CD4-positive, alpha-beta T cell treated with Interleukin-12 subunit alpha and Interleukin-12 subunit beta, for 1 hour (primary cell): ENCODE measurements at places on chromosomes 1 and 21.

DNA sequence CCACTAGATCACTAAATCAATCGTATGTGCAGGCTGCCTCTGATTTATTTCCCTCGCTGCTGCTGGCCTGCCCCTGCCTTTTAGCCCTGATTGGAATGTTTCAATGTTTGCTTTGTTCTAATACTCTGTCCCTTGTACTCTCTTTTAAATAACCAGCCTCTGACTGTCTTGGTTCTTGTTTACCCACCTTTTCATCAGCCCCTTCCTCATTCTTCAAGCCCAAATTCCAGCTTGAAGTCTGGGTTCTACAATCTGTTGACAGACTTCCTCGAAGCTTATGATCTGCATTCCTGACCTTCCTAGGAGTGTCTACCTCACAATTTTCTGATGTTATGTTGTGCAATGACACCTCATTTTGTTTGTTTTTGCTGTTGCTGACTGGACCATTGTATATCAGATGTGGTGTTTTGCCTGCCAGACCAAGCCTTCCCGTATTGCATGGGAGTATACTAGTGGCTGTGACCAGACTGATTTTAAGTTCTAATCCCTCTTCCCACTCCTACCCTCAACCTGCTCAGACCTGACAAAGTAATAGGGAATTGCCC is 46.6 kb upstream of the APOBEC4 start:
- no peak for DNase-seq

DNA sequence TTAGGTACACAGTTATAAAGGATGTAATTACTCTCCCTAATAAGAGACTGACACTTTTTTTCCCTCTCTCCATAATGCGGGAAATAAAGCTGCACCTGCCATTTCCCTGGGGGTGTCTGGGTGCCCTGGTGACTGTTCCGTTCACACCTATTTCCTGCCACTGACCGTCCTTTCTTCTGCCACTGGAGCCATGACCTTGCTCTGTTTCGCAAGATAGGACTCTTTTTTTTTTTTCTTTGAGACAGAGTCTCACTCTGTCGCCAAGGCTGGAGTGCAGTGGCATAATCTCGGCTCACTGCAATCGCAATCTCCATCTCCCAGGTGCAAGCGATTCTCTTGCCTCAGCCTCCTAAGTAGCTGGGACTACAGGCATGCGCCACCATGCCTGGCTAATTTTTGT is 66.1 kb upstream of the SERBP1 start:
- DNase-seq, result no peak

DNA sequence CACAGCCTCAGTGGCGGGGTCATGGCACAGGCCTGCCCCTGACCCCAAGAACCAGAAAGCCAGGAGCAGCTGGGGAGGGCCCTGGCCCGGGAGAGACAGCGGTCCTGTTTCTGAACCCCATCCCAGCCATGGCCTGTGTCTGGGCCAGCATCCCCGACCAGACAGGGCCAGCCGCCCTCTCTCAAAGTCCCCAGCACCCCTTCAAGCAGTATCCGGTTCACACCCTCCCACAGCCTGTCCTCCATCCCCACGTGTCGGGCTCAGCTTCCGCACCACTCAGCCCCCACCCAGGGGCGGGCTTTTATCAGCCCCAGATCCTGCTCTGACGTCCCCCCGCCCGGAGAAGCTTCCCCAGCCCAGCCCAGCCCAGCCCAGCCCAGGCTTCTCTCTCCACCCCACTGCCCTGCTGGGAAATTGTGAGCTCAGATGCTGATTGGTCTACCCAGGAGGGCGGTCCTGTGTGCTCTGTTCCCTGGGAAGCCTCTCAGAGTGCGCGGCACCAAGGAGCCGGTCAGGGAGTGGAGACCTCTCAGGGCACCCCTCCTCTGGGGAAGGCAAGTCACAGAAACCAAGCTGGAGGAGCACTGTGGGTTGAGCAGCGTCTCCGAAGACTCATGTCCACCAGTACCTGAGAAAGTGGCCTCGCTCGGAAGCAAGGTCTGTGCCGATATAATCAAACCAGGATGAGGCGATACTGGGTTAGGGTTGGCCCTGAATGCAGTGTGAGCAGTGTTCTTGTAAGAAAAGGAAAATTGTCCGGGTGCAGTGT is 4.7 kb upstream of the FAAP20 start:
- DNase-seq, result peak; percentile 91

DNA sequence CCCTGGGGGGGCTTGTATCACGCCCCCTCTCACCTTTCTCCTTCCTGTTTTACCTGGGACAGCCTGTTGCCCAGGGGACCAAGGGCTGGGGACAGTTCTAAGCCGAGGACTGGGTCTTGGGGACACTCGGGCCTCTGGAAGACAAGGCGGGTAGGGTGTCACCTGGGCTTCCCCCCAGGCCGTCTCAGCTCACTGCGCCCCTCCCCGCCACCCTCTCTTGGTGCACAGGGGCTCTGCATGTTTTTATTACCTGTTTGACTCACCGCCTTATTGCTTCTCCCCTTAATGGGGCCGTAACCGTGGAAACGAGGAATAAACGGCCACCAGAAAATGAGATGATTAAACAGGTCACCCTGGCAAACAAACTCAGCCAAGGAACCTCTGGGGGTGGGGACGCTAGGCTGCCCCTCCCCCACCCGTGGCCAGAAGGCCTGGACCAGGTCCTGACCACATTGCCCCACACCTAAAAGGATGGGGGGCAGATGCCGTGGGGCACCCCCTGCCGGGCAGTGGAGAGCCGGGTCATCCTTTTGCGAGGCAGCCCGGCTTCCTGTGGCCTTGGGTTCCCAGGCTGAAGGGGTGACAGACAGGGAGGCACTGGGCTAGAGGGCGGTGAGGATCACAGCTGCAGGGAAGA is 109.9 kb downstream of the CASZ1 start:
- no peak for DNase-seq

DNA sequence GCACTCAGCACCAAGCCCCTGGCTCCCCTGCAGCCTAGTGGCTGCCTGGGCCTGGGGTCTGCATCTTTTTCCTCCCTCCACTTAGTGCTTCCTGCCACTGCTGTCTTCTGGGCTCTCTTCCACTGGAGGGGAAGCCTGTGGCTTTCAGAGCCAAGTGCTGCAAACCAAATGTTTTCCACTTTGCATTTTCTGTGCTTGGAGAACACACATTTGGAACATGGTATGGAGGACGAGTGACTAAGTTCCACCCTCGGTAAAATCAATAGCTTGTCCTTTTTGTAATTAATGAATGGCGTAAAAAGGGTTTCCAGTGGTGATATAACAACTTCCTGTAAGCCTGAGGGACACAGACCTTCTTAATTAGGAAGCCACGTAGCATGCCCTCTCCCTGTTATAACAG is 10.1 kb upstream of the GPR153 start:
- no peak for DNase-seq

- no peak for DNase-seq
Observed at GRCh38 chr1:201143726-201144635, 10.3 kb downstream of the TMEM9 start.

GRCh38 chr1:243837907-243838535 is 12.0 kb downstream of the AKT3 start:
- DNase-seq, result peak; percentile 54

GRCh38 chr1:235648954-235649367 is 623 bp downstream of the GNG4 start:
- DNase-seq, result peak; percentile 58

GRCh38 chr1:216702170-216702569 is 21.1 kb downstream of the ESRRG start:
- no peak for DNase-seq

DNA sequence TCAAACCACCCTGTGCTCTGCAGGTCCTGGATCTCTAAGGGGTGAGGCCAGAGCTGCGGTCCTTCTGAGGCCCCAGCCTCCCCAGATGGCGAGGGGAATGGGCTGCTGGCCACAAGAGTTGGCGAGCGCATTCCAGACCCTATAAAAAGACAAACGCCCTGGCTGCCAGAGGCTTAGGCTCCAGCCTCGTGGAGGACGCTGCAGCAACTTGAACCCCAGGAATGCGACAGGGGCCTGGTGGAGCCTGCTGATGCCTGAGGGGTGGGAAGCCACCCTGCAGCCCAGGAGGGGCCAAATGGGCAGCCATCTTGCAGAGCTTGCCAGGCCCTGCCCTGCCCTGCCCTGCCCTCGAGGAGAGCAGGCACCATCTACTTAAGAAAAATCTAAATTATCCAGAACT is 8.6 kb downstream of the CACNA1S start:
- DNase-seq, result no peak

DNA sequence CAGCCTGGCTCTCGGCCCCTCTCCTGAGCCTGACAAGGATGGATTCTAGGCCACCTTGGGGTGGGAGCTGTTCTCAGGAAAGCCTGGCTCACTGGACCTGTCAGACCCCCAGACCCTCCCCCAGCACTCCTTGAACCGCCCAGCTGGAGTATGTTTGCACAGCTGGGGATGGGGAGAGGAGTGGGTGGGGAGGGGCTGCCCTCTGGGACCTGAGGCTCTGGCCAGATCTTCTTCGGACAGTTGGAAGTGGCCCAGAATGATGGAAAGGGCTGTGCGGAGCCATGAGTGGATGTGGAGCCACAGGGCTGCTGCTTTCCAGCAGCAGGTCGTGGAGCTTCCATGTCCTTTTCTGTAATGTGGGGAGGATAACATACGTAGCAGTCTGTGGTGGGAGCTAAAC is 43.0 kb upstream of the TRABD2B start:
- DNase-seq, result no peak

DNA sequence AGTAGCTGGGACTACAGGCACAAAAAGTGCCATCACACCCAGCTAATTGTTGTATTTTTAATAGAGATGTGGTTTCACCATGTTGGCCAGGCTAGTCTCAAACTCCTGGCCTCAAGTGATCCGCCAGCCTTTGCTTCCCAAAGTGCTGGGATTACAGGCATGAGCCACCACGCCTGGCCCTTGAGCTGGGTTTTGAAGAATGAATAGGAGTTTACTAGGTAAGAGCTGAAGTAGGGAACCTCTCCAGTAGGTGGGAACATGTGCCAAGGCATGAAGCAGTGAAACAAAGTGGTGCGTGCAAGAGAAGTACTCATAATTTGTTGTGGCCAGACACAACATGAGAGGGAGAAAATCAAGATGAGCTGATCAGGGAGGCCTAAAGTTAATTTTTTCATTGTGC is 55.8 kb downstream of the MAST2 start:
- DNase-seq, result no peak

DNA sequence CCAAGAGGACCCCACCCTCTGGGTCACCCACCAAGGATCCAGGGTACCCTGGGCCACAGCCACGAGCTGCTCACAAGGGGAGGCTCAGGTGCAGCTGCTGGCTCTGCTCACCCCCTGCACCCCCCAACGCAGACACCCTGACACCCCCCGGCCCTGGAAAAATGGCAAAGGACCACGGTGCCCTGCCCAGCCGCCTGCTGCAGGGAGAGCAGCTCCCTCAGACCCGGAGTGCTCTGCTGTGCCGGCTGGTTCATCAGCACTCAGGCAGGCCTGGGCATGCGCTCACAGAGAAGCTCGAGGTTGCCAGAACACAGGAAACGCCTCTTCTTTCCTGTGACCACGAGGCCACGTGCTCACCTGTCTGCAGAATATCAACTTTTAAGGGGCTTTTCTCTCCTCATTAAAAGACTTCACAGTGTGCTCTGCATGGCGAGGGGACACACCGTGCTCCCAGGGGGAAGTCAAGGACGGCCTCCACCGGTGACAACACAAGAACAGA is 4.3 kb upstream of the C1QTNF12 start:
- peak; percentile 67 for DNase-seq

- DNase-seq, result no peak
Observed at GRCh38 chr1:30418939-30419720, 304.3 kb downstream of the MATN1 start.

- DNase-seq, result no peak
Observed at GRCh38 chr21:34612056-34612455, 2.9 kb downstream of the RCAN1 start.

GRCh38 chr1:171379846-171380245 is 65.9 kb downstream of the FMO4 start:
- no peak for DNase-seq

DNA sequence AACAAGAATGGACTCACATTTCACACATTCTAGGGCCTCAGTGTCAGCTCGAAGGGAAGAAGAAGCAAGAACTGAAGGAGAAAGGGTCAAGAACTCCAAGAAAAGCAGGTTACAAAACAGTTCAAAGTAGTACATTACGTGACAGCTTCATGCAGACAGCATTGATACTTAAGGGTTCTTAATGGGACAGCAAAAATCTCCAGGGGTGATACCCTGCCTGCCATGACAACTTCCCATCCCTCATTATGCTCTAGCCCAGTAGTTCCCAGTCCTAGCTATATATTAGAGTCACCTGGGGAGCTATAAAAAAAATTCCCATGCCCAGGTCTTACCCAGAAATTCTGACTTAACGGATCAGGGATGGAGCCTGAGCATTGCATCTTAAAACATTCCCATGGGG is 51.2 kb upstream of the PROX1 start:
- no peak for DNase-seq

DNA sequence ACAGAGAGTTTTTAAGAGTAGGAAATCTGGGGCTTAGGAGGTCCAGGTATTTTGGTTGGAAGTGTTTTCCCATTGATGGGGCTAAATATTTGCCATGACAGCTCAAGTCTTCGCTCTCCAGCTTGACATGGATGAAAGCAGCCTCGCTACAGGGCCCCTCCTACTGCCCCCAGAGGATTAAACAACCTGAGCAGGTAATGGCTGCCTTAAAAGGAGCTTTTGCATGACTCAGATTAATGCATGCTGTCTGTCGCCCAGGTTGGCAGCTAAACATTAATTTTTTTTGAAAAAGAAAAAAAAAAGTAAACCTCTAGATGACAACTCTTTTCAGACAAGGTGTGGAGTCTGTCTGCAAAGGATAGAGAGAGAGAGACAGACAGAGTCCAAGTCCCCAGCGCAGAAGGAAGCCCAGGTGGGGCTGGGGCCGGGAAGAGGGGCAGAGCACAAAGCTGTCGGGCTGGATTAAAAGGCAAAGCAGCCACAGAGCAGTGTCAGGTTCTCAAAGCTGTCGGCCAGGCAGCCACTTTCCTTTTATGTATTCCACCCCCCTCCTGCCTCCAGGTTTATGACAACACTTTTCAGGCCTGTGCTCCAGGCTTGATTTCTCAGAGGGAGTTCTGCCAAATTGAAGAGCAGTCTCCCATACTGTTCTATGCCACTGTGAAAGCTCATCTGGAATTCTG is 127.9 kb downstream of the CLIC6 start:
- no peak for DNase-seq

DNA sequence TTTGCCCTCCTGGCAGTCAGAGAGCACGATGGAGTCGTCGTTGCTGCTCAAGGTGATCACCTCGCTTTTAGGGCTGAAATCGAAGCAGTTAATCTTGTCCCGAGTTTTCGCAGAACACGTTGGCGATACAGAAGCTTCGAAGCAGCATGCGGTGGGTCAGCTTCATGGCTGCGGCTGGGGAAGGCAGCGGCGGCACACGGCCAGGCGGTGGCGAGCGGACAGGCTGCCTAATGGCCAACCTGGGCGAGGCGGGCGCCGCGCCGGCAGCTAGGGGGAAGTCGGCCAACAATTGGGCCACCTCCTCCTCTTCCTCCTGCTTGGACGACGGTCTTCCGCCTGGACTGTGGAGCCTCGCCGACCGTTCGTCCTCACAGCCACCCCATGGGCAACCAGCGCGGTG is 34.8 kb downstream of the CDC7 start:
- DNase-seq, result no peak
